ENCODE measurements at places on chromosomes 13 and 19.

GRCh38 chr19:18379803-18380747 lies 5.9 kb upstream of the GDF15 start:
- peak; percentile 82 for DNase-seq

DNA sequence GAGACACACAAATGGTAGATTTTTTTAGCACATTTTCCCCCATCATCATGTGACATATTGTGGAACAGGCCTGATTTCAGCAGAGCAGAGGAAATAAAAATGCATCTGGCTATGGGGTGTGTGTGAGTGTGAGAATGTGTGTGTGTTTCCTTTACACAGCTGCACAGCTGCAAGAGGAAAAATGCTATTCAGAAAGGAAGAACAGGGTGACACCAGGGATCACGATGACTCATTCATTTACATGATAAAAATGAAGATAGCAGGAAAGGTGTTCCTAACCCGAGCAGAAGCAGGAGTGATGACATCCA lies 469.5 kb upstream of the TSHZ3 start:
- DNase-seq: no peak

GRCh38 chr19:2356036-2356646 lies 3.9 kb upstream of the TMPRSS9 start:
- no peak for DNase-seq

DNA sequence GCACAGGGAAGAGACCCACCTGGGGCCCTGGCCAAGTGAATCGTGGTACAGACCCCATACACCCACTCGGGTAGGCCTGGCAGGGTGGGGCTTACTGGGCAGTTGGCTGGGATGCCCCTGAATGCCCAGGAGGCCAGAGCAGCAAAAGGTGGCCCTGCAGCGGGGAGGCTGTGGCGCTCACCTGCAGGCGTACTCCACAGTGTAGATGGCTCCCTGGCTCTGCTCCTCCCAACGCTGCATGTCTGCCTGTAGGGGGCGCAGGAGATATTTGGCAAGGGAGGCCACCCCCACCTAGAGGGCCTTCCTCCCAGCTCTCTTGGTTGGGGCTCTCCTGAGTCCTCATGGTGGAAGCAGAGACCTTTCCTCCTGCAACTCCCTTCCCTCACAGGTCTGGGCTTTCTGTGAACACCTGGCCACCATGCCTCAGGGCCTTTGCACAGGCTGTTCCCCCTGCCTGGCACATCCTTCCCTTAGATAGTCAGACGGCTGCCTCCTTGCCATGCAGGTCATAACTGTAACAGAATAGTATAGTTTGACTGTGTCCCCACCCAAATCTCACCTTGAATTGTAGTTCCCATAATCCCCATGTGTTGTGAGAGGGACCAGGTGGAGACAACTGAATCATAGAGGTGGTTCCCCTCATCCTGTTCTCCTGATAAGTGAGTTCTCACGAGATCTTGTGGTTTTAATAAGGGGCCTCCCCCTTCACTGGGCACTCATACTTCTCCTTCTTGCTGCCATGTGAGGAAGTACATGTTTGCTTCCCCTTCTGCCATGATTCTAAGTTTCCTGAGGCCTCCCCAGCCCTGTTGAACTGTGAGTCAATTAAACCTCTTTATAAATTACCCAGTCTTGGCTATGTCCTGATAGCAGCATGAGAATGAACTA lies 5.9 kb downstream of the BORCS8 start:
- DNase-seq: peak; percentile 17

DNA sequence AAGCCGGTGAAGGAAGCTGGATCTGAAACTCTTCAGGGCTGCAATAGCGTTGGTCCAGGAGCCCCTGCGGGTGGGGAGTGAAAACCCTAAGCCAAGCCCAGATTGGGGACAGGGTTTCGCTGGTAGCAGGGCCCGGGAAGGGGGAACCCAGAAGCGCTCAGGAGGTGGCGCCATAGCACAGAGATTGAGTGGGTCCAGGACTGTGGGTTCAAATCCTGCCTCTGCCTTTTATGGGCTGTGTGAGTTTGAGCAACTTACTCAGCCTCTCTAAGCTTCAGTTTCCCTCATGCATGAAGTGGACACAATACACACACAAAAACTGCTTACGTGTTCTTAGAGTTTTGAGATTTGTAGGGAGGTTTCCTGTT lies 8.3 kb upstream of the SYCN start:
- no peak for DNase-seq

DNA sequence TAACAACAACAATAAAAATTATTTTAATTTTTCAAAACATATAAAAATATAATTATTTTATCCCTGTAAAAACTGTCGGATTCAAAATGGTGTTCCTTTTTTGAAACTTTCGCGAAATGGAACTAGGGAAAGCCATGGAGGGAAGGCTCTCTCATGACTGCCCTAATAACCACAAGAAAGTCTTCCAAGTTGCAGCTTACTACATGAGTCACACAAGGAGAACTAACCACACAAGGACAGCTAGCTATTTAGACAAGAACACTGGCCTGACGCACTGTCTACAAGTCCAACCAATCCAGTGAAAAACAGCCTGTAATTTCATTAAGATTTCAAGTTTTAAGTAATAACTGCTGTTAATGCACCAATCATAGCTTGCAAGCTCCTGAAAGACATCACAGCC lies 319.2 kb upstream of the PCDH9 start:
- no peak for DNase-seq

- DNase-seq: no peak
Measured at GRCh38 chr19:29666578-29667386, 1.5 kb downstream of the PLEKHF1 start.

DNA sequence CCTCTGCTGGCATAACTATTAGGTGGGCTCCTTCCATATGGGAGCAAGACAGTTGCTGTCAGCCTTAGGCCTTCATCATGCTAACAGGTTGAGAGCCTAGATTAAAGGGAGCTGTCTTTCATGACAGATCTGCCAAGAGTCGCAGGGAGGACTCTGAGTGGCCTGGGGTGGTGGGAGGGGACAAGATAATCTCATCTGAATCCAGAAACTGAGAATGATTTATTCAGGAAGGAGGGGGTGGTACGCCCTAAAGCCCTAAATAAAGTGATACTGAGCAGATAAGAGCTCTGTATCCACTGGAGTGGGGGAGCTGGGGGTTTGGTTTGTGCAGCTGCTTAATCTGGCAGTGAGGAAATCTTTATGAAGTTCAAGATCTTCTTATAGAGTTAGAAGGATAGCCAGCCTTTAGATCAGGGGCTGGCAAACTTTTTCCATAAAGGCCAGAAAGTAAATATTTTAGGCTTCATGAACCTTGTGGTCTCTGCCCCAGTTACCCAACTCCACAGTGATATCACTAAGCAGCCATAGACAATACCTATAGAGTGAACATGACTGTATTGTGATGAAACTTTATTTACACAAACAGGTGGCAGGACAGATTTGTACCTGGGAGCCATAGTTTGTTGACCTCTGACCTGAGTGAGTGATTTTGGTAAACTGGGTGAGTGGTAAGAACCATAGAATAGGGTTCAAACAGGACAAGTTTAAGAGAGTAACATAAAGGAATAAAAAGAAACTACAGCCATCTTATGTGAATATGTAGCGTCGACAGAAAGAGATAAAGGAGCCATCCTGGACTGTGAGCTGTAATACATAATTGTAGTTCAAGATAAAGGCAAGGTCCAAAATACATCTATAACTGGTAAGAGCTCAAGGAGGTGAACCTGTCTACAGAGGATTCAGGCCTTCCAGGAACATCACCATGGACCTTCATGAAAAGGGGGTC lies 9.8 kb upstream of the STK24 start:
- DNase-seq: no peak

DNA sequence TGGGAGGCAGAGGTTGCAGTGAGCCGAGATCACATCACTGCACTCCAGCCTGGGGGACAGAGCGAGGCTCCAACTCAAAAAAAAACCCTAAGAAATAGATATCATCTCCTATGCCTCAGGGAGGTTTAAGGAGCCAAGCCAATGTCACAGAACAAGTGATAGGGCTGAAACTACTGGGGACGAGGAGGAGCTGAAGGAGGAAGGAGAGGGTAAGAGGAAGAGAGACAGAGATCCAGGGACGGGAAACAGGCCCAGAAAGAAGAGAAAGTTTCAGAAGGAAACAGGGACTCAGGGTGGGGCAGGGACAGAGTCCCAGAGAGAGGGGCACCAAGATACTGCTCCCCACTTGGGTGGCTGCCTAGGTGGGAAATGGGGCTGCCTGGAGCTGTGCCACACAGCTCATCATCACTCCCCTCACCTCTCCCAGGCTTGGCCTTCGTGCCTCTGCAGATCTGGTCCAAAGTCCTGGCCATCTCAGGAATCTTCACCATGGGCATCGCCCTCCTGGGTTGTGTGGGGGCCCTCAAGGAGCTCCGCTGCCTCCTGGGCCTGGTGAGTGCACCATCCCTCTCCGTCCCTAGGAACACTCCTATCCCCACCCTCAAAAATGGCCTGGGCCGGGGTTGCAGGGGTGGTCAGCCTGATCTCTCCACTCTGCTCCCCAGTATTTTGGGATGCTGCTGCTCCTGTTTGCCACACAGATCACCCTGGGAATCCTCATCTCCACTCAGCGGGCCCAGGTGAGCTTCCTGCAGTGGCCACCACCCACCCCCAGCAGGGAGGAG lies 1.5 kb downstream of the CD37 start:
- no peak for DNase-seq

DNA sequence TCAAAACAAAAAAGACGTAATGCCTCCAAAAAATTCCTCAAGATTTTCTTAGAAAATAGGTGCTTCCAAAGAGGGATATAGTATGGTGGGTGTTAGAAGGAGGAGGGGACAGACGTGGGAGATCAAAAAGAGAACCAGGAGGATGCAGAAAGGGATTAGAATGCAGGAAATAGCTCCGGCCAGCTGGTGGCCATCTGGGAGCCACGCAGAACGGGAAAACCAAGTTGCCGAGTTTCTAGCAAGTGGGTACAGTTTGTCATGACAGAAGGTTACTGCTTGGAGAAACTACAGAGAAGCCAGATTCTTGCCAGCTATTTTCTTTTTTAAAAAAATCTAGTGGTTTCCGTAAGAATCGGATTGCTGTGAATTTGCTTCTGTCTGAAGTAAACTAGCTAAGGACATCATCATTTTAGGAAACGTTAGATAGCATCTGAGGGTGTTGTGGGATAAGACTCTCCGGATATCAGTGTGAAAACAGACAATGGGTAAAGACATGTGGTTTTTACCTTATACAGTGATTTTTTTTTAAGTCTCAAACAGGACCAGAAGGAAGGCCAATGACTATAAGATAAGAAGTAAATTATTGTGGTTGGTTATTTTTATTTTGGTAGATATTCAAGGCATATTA lies 104.9 kb downstream of the HSPH1 start:
- no peak for DNase-seq

DNA sequence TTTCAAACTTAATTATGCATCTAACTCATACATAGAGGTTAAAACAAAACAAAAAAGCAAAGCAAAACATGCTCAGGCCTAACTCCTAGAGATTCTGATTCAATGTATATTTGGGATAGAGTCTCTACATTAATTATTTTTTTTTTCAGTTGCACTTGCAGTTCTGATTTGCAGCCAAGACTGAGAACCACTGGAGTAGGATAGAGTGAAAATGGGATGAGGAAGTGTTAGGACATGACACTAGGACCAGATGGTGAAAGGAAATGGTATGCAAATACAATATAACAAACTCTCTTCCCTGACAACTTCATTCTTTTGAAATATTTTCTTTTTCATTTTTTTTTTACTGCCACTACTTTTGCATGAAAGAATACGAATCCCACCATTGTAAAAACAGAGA lies 1.8 kb downstream of the CCDC122 start:
- DNase-seq: no peak

DNA sequence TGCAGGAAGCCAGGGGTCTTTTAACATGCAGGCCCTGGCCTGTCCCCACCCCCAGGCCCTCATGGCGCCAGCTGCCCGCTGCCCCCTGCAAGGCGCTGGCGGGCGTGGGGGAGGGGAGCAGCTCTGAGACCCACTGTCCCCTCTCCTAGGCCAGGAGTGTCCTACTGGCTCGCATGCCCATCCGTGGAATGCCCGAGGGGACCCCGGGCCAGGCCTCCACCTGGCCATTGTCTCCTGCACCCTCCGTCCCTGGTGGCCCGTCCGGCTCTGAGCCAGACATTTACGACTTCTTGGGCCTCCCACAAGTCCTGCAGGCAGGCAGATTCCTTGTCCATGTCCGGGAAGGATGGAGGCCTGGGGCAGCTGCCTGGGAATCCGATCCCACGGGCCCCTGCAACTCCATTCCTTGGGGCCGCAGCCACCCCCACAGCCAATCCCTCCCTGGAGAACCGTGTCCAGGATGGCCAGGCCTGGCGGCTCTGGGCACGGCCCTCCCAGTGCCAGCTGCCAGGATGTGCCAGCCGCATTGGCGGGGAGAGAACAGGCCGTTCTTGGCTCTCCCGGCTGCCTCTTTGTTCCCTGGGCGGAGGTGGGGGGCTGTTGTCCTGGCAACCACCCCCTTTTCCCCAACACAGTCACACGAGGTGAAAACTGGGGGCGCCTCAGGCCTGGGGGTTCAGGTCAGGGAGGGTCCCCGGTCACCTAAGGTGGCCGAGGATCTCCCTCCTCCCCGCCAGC lies 10.5 kb upstream of the PLIN3 start:
- DNase-seq: no peak

DNA sequence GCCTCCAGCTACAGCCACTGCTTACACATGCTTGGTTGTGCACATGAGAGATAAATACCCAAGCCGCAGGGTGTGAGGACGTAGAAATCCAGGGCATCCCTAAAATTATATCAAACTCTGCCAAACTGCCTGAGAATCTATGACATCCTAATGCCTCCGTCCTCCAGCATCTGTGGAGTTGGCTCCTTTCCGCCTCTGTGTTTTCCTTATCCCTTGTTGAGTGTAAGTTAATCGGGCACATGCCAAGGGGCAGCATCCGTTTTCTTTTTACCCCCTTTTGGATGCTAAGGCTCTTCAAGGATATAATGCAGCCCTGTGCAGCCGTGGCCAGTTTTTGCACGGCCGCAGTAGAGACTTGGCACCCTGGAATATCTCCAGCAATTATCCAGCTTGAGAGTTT lies 66.5 kb downstream of the COL4A2 start:
- DNase-seq: no peak

- DNase-seq: peak; percentile 99
Measured at GRCh38 chr19:10836479-10837330, 693 bp upstream of the TMED1 start.

DNA sequence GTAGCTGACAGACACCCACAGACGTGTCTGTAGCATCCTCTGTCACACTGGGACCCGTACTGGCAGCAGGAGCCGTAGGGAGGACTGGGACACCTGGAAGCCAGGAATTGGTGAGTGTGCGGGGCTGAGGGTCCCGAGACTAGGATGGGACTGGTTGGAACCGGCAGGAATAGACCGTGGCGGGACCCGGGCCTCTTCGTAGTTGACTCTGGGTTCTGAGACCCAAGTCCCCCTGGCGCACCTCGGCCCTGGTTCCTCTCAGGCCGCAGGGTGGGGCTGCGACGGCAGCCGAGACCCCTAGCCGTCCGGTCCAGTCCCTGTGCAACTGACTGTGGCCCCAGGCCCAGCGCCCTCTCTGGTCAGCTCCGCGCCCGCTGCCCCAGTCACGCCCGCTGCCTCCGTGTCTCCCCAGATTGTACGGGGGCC lies 64.7 kb downstream of the ZNF823 start:
- DNase-seq: no peak

DNA sequence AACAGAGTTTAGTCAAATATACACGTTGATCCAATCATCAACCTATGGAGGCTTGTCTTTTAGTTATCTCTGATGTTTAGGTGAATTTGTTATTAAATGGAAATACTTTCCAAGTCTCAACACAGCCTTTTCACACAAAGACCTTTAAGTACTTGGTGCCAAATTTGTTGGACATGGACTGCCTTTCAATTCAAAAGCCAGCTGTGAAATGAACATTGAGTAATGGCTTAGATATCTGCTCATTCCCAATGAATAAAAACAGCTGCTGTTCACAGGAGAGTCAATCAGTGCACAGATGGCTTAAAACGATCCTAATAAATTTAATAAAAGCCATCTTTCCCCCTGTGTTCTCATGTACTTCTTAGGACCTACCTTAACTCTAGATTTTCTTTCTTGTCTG lies 19.9 kb upstream of the DHRS12 start:
- no peak for DNase-seq
